Cortex of kidney (tissue), 1 donor: ENCODE measurements at places on chromosomes 4 and X.

DNA sequence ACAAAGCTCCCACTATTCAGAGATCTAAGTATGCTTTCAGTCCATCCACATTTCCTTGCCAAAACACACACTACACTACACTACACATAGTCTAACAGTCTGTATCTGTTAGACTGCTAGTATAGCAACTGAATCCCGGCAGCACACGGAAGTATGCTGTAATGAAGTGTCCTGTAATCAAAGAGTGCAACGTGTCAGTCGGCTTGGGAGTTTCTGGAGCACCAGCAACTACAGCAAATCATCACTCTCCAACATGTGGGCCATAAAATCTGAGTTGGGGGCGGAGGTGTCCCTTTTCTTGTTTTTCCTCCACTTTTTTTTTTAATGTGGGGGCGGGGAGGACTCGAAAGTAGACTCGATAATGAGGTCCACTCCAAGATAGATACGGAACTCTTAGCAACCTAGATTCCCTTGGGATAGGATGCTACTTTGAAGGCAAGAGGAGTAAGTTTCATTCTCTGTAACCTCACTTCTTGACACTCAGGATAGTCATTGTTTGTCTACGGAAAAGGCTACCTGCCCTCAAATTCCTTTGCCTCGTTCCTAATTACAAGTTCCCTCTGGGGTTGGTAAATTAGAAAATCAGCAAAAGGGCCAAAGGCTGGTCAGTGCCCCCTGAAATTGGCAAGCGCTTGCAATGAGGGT is 722 bp downstream of the SLC10A7 start:
- DNase-seq = no peak

DNA sequence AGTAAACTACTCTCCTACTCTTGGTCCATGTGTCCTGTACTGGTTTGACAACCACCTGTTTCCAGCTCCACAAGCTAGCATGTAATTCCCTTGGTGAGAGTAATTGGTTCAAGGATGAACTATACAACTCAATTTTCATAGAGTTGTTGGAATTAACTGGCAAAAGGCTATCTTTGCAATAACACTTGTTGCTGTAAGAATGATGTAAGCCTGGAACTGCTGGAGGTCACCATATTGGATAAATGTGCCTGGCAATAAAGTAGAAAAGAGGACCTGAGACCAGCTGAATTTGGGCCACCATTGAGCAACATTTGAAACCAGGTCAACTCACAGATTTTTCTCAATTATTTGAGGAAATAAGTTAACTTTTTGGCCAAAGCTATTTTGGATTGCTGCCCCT is 175.5 kb downstream of the CAMK2D start:
- DNase-seq = no peak

GRCh38 chr4:6893449-6894085 is 16.1 kb upstream of the TBC1D14 start:
- DNase-seq = no peak

GRCh38 chr4:87839592-87839946 is 6.8 kb downstream of the MEPE start:
- DNase-seq = no peak

DNA sequence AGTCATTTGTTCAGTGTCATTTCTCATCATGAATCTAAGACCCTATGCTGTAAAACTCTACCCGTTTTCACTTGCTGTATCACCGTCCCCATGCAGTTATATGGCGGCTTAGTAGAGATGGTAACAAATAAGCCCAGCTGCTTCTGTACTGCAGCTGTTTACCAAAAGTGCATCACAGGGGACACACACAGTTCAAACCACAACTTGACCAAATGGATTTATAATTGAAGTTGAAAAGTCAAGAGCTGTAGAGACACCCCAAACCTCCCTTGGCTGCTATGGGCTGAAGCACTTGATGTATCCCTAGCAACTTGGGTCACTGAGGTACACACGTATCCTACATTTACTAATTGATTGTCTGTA is 219.0 kb upstream of the FGF13 start:
- DNase-seq = no peak

- DNase-seq = no peak
Measured at GRCh38 chrX:129737916-129738315, 863 bp upstream of the XPNPEP2 start.

DNA sequence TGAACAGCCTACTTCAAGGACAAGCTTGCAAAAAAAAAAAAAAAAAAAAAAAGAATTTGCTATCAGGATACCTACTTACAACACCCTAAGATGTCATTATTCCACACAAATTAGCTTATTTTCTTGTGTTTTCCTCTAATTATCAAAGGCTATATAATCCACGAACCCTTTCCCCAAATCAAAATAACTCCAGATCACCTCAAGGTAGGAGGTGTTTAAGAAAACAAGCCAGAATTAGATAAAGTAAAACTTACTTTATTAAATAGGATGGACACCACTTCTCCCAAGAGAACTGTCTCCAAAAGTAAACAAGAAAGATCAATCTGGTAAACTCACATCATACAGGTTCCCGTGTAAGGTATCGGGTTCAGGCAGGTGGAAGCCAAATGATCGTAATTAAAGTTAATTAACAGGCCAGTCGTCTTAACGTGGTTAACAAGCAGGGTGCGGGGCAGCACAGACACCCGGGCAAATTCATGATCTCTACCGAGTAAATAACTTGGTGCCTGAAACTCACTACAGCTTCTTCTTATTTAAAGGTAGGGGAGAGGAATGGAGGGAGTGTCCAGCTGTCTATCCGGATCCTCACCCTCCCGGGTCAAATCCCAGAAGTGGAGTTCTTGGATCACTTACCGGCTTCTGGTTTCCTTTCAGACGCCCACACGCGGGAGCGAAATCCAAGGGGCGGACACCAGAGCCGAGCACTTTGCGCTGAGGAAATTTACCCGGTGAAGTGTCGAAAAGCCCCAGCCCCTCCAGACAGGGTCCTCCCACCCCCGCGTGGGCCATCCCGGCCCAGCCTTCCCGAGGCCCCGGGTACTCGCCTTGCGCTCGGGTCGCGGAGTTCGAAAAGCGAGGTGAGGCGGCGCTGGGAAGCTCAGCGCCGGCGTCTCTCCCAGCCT is 708 bp downstream of the ARAP2 start:
- DNase-seq = no peak

GRCh38 chr4:26238778-26239679 is 81.8 kb upstream of the RBPJ start:
- no peak for DNase-seq

- DNase-seq = no peak
Measured at GRCh38 chrX:57821703-57822387, 88.4 kb downstream of the ZXDA start.

- no peak for DNase-seq
Measured at GRCh38 chr4:122005064-122005755, 53.4 kb upstream of the TRPC3 start.

- no peak for DNase-seq
Measured at GRCh38 chr4:104747635-104748034, 252.9 kb upstream of the CXXC4 start.

DNA sequence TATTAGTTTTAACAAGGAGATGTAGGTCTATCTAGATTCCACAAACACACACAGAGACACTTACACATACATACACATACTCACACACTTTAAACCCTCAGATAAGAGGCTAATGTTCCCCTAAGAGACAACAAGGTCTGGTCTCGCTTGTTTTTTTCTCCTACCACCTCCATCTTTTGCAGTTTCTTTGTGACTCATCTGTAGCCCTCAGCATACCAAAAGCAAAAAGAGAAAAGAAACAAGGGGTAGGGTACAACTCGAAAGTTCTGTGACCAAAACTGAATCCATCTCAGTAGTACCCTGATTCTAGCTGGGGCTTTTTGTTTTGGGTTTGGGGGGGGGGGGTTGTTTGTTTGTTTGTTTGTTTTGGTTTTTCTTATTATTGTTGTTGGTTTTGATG is 12.2 kb upstream of the EXOSC9 start:
- DNase-seq = no peak

DNA sequence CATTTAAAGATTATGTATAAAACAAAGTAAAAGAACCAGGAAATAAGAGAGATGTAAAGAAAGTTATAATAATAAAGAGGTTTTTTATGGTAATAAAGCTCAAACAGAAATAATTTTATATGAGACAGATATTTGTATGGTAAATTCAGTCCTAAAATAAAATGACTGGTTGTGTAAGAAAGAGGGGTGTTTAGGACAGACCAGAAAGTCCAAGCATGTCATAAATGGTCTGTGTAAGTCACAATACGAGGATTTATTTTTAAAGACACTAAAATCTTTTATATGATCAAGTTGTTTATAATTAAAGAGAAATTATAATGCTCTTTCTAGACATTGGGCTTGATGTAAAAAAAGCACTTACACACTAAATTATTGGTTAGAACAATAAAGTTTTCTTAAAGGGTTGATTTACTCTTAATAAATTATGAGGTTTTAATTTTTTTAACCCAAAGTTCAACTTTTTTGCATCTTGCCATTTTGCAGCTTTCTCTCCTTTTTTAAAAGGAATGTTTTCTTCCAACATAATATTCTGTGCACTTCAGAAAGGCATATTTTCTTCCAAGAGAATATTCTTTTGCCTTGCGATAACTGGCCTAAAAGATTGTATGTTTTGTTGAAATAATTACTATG is 61.9 kb upstream of the TCEAL2 start:
- DNase-seq = no peak

DNA sequence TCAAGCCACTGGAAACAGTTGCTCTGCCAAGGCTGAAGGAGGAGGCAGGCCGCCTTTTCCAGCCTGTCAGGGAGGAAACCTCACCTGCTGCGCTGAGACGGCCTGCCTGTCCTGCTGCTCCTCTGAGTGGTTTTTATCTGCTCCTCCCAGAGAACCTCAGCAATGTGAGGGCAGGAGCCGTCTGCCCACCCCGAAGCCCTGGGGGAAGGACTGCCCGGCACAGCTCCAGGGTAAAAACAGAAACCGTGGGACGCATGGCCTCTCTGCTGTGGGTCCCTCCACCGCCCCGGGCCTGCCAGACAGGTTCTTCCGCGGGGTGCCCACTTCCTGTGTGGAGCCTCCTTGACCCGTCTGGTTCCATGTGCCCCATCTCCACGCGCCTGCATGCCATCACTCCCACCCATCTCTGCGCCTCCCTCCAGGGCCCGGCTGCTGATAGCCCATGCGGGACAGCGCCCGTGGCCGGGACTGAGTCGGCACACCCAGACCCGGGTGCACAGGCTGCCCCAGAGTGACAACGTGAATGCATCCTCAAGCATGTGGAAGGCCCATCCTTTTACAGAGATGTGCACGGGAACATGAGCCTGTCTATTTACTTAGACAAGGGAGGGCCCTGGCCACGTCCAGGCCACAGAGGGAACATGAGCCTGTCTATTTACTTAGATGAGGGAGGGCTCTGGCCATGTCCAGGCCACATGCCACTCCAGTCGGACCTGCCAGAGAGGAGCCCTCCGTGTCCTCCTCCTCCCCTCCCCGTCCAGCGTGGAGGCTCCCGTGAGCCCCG is 4.0 kb upstream of the SLC49A3 start:
- DNase-seq = no peak

DNA sequence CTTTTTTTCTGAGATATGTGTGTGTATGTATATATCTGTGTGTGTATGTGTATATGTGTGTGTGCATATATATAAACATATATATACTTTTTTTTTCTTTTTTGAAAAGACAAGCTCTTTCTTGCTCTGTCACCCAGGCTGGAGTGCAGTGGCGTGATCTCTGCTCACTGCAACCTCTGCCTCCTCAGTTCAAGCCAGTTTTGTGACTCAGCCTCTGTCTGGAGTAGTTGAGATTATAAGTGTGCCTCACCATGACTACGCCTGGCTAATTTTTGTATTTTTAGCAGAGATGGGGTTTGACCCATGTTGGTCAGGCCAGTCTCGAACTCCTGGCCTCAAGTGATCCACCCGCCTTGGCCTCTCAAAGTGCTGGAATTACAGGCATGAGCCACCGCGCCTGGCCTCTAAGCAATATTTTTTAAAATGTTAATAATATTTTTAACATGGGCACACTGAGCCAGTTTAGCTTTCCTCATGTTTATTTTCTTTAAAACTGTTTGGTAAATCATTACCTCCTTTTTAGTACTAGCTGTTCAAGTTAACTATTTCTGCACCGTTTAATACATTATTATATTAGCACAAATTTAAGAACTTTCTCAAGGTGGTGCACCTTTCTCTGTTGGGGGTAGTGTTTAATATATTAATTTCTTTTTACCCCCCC is 33.3 kb downstream of the BBS12 start:
- DNase-seq = no peak
